ENCODE measurements at places on chromosomes 7 and 10.

GRCh38 chr10:112842832-112843360 is 107.2 kb upstream of the TCF7L2 start:
- DNase-seq = no peak

GRCh38 chr10:45438466-45439090 is 64.6 kb downstream of the ALOX5 start:
- no peak for DNase-seq

GRCh38 chr7:117848941-117849340 is 24.3 kb downstream of the CTTNBP2 start:
- no peak for DNase-seq

- no peak for DNase-seq
These were observed 58.5 kb downstream of the SLC18A2 start for GRCh38 chr10:117299435-117299834.

DNA sequence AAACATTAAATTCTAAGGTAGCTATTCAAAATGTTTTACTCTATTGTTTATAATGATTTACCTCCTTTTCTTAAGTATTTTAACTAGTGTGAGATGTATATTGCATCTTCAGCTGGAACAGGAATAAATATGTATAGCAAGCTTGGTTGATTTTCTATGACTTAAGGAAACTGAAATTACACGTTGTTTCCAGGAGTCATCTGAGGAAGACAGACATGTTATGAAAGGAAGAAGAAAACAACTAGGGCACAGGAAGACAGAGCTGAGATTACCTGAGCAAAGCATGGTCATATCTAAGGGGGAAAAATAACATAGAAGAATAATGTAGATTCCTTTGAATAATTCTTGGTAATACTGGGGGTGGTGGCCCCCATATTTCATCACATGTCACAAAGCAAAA is 210.9 kb upstream of the SEMA3E start:
- DNase-seq = no peak

DNA sequence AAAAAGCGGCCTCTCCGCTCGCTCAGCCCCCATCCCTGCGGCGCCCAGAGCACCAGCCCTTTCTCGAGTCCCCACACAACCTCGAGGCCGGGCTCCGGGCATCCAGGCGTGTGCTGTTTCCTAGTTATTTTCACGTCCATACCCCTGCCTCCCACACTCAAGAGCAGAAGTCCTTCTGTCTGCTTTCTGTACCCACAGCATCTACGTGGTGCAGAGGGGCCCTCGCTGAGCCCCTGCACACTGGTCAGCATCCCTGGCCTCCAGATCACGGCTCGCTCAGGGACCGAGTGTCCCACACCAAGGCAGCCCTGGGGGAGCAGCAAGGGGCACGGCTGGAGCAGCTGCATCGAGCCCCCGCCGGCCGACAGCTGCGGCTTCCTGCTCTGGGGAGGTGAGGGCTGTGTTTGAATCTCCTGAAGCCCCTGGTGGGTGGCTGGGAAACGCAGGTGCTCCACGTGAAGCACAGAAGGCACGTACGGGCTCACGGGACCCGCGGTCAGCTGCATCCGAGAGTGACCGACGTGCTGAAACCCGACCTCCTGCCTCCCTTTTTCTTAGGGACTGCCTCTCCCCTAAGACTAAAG is 333.1 kb downstream of the DNAJB6 start:
- no peak for DNase-seq

- no peak for DNase-seq
These were observed 108.0 kb downstream of the TCF7L2 start for GRCh38 chr10:113057948-113058522.

DNA sequence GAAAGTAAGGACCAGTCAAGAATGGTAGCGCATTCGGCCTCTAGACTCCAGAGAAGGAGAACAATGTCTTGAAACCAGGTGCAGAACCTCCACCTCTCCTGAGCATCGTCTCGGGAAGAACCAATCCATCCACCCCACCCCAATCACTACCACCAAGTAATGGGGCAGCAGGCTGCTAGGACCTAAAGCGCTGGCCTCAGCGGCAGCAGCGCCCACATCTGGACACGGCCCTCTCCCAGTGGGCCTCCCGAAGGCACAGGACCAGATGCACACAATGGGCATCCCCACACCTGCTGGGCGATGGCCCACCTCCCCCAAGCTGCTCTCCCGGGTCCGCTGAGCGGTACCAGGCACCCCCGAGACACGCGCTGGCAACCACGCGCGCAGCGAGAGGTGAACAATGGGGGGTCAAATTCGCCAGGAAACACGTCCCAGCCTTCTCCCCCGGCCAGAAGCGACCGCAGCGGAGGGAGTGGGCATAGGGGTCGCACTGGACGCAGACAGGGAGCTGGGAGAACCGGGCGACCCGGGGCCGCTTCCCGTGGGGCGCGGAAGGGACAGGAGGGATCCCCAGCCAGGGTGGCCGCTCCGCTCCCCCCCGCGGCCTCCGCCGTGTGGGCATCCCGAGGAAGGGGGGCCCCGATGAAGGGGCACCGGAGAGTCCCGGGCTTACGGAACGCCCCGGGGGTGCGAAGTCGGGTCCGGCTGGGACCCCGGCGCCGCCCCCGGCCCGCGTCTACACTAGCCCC is 506 bp downstream of the CTTNBP2 start:
- no peak for DNase-seq

GRCh38 chr7:157043745-157044144 is 33.3 kb upstream of the MNX1 start:
- DNase-seq = no peak

- DNase-seq = no peak
These were observed at the start of gene PDGFA for GRCh38 chr7:519484-520390. Gene PDGFA (minus strand): TSS chr7:519846. CDS start chr7:519001, 845 bp downstream.

- no peak for DNase-seq
These were observed 25.8 kb upstream of the EEPD1 start for GRCh38 chr7:36127075-36127740.

DNA sequence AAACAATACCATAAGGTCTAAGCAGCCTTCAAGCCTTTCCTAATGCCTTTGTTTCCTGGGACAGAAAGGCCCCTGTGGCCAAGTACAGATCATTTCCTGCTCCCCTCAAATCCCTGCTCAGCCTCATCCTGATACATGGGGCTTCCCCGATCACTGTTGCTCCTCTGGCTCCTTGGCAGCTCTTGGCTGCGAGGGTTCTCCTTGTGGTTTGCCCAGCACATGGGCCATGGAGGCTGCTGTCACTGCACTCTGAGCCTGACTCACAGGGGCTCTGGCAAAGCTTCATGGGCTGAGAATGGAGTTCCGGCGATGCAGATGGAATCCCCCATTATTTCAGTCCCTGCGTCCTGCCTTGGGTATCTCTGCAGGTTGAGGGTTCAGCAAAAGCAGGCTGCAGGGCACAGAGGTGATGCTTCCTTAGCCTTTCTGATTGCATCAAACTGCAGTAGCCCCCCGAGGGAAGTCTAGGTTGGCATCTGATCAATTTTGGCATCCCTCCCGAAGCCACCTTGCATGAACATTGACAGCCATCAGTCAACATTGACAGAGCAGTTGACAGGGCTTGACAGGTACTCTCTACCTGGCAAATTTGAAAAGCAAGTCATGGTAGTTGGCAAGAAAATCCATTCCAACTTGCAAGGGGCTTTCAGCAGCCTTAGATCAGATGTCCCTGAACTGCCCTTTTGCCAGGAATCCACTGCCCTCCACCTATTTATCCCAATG is 168.6 kb downstream of the GFRA1 start:
- DNase-seq = no peak

GRCh38 chr10:18312374-18313139 is 172.3 kb downstream of the CACNB2 start:
- no peak for DNase-seq

DNA sequence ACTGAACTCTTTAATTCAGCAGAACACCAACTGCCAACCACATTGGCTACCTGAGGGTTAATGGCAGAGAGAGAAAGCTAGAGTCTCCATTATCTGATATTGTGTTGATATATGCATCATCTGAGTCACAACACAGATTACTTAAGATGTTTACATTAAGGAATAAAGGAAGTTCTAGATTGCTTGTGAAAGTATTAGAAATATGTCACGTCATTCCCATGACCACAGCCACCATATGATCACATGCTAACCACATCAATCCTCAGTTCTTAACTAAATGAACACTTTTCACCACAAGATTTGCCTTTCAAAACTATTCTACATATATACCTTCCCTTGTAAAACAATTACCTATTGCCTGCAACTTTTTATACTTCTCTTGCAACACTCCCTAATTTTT is 337.9 kb downstream of the FGFR2 start:
- no peak for DNase-seq

- DNase-seq = no peak
These were observed 68.1 kb upstream of the AOAH start for GRCh38 chr7:36792421-36792820.

- no peak for DNase-seq
These were observed 29.6 kb downstream of the MINDY4 start for GRCh38 chr7:30800785-30801252.

- no peak for DNase-seq
These were observed 329.9 kb downstream of the FGFR2 start for GRCh38 chr10:121268363-121268762.

GRCh38 chr7:73908123-73908611 is 47.2 kb downstream of the TMEM270 start:
- no peak for DNase-seq

- DNase-seq = no peak
These were observed 1.7 kb upstream of the TRIP6 start for GRCh38 chr7:100865372-100865911.

GRCh38 chr10:14779001-14779651 is 4.4 kb upstream of the FAM107B start:
- DNase-seq = no peak
